ENCODE measurements at places on chromosomes 1 and 21.

- peak; percentile 44 for DNase-seq
Observed at GRCh38 chr21:25708467-25709065, 26.1 kb downstream of the ATP5PF start.

DNA sequence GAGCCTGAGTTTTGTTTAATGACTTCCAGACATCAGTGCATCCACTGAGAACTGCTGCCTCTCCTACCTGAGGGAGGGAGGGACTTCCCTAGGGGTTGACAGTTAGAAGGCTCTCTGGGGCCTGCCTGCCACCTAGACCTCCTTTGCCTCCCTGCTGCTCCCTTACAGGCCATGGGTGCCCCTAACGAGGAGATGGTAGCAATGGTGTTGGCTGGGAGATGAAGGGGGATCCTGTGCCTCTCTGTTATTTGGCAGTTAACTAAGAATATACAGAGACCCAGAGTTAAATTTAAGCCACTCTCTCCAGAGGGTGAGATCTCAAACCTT is 66.1 kb downstream of the UBE2U start:
- DNase-seq = no peak

- DNase-seq = peak; percentile 75
Observed at GRCh38 chr1:41416552-41417334, 55.5 kb downstream of the FOXO6 start.

- DNase-seq = no peak
Observed at GRCh38 chr1:9238550-9238949, 4.0 kb downstream of the H6PD start.

DNA sequence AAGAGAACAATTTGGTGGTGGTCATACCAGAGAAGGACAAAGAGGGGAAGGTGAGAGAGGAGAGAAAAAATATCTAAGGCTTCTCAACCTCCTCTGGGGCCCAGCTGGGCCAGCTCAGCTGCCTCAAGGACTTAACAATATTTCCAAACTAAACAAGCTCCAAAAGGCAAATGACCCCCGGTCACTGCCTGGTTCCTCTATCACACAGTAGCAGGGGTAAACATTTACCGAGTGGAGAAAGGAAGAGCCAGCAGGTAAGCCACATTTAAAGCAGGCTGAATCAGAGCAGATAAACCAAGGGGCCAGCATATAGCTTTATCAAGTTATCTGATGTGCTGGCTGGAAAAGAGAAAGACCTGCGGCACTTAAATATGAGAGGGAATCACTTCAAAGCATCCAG is 102.1 kb downstream of the KCND3 start:
- DNase-seq = no peak

DNA sequence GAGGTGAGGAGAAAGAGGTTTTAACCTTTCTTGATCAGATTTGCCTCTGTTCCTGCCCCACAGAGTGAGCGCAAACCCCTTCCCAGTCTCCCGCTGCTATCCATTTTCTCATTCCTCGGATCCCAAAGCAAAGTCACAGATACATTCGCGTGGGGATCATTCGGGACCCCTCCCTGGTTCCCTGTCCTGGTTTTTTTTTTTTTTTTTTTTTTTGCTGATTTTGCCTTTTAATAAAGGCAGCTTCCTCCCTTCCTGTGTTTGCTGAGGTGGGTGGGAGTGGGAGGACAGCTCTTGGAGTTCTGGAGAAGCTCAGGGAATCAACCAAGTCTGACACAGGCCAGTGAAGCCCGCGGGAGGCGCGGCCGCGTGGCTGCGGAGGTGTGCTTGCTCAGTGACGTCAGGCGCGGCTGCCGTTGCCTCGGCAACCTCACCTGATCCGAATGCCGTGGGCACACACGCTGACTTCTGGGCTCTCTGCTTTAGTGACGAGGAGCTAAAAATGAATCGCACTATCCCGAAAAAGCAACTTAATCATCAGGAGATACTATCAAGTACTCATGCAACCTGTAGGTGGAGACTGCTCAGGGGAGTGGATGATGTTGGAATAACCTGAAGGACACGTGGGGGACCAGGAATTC is 106.4 kb downstream of the TBX19 start:
- DNase-seq = peak; percentile 78

GRCh38 chr21:43372663-43373361 is 54.1 kb downstream of the SIK1 start:
- DNase-seq = no peak

DNA sequence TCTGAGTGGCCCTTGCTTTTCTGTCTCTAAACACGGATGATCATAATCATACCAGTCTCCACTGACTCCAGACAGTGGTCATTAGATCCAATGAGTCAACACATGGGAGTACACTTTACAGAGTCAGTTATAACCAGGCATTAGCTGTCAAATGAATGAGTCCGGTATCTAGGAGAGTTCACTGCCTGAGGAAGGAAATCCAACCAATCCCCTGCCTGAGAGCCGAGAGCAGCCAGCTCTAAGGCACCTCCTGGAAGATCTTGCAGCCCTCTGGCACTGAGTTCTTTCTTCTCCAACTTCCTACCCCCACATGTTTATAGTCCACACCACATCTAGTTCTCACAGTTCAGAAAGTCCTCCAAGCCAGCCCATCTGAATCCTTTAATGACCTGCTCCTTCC is 29.4 kb upstream of the RBM15 start:
- DNase-seq = no peak

DNA sequence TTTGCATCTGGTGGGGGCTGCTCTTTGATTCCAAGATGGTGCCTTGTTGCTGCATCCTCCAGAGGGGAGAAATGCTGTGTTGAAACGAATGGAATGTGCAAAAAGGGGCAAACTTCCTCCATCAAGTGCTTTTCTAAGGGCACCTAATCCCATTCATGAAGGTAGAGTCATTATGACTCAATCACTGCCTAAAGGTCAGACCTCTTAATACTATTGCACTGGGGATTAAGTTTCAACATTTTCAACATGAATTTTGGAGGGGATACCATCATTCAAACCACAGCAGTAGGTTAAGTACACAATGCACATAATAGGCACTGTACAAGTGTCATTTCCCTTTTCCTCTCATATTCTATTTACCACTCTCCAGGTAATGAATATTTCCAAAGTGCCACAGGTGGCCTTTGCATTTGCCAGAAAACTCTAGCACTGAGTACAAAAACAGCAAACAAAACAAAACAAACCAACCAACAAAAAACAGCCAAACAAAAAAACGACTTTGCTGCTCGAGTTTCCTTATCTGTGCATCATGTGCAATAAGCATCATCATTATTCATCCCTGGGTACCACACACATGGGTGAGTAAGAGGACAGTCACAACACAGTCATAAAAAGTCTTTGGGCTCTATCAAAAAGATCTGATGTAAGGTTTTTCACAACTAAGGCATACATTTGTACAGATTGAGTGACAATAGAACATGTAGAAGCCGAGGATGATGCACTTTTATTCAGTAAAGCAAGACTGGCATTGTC is 42.5 kb downstream of the IFI44 start:
- DNase-seq = no peak

DNA sequence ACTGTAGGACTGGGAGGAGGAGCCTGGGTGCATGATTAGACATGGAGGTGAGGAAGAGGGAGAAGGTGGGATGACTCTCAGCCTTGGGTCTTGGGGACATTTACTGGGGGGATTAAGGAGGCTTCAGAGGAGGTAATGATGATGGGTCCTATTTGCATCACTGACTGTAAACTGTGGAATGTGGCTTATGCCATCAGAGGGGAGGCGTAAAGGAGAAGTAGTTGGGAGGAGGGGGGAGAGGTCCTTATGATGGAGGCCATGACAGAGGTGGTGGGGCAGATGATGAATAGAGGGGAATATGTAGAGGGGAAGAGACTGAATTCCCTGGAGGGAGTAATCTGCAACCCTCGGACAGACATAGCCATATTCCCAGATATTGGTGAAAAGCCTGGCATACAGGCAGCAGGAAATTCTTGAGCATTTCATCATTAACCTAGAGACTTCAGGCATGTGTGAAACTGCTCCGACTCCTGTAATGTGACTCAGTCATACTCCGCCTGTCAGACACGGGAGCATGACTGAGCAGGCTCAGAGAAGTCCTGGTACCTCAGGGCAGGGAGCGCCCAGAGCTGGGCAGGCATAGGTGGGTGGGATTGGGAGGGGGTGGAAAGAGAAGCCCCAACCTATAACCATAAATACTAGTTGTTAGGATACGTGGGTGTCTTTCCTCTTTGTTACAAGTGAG is 8.0 kb upstream of the LCE5A start:
- DNase-seq = no peak

DNA sequence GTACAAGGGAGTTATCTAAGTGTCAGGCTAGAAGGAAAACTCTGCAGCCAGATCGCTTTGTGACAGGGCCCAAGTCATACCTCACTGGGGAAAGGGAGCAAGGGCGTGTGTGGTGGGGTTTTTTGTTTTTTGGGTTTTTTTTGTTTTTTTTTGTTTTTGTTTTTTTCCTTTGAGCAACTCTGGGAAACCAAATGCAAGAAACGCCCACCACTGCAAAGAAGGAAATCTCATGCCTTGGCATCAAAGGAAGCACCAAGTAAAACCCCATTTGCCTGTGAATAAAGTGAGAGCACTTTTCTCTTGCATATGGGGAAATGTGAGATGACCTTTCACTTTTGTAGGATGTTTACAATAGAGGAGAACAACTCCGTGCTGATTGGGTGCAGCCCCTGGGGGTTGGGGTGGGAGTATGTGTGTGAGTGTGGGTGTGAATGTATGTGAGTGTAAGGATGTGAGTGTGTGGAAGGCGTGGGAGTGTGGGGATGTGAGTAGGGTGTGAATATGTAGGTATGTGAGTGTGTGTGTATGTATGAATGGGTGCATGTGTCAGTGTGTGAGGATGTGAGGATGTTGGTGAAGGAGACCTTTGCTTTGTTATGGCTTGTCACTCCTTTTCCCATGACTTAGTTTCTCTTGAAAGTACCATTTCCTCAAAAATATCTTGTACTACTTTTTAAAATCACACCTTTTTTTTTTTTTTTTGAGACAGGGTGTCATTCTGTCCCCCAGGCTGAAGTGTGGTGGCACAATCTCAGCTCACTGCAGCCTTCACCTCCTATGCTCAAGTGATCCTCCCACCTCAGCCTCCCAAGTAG is 34.6 kb downstream of the IL12RB2 start:
- peak; percentile 65 for DNase-seq

DNA sequence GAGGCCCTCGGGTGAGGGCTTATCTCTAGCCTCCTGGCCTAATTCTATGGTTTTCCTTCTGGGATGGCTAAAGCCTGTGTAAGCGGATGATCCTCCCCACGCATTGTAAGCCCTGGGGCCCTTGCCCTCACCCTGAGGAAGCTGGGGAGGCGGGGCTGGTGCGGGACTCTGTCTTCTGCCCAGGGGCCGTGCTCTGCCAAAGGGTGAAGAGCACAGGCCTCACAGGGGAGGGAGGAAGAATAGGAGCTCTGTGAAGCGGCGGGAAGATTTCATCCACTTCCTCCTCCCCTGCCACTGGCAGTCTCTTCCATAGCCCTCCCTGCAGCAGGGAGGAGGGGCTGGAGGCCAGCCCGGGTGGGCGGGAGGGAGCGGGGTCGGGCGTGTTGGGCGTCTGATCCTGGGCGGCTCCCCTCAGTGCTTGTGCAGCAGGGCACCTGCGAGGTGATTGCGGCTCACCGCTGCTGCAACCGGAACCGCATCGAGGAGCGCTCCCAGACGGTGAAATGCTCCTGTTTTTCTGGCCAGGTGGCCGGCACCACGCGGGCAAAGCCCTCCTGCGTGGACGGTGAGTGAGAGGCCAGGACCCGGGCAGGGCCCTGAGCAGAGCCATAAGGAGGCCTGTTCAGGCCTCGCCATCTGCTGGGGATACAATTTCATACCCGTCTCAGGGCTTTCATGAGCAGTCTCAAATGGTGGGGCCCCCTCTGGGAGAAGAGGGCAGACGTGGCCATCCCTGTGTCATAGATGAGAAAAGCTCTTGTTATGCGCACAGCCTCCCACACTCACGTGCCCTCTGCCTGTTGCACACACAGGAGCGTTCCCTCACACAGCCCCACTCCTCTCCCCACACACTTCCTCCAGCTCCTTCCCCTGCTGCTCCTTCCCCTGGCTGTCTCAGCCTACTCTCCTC is 7.7 kb upstream of the PPM1J start:
- DNase-seq = no peak

- no peak for DNase-seq
Observed at GRCh38 chr21:16563795-16564194, 834.0 kb downstream of the USP25 start.

- no peak for DNase-seq
Observed at GRCh38 chr1:154780541-154780940, 89.5 kb downstream of the KCNN3 start.

GRCh38 chr21:42010507-42011495 is 641 bp upstream of the ZBTB21 start:
- no peak for DNase-seq

DNA sequence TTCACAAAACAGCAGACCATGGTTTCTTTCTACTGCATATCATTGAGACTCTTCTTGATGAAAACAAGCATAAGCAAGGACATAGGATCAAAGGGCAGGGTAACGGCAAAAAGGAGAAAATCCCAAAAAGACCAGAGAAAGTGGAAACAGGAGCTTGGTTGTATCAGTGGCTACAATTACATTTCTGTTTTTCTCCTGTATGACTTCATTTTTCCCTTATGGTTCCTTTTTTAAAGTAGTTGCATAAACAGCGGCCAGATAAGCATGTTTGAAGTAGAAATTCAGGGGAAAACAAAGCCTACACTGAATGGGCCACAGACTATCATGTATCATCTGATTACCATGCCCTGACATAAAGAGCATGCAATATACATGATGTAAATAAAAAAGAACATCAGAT is 4.6 kb downstream of the EGLN1 start:
- DNase-seq = no peak

GRCh38 chr1:87305151-87305550 is 23.5 kb upstream of the LMO4 start:
- DNase-seq = no peak

GRCh38 chr1:24871306-24871901 is 58.7 kb downstream of the RUNX3 start:
- no peak for DNase-seq

DNA sequence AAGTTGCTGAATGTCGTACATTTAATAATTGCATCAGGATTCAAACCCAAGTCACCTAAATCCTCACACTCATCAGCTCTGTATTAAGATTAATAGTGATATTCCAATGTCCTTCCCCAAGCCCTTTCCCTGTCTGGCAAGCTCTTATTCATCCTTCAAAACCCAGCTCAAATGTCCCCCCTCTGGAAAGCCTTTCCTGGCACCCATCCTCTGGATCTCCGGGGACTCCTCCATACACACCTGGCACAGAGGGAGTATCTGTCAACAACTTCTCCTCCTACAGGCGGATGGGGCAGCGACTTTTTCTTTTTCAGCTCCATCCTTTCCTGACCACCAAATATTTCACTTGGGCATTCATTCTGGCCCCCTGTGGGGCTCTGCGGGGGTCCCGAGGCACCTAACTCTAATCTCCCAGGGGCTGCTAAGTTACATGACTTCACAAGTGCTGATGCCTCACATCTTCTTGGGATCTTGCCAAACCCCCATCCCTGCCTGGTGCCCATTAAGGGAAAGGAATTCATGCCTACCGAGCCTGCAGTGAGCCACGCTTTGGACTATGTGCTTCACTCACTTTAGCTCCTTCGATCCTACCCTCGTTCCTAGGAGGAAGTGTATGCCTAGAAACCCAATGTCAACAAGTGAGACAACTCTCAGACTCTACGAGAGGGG is 15.2 kb downstream of the TINAGL1 start:
- DNase-seq = no peak

All from activated T-cell treated with anti-CD3 and anti-CD28 coated beads, Interleukin-2, amount 50 U/mL, for 24 hours (primary cell).